ENCODE measurements at places on chromosomes 11 and 22.

- no peak for DNase-seq
Observed at GRCh38 chr11:118587952-118588351, 15.7 kb downstream of the ARCN1 start.

- no peak for DNase-seq
Observed at GRCh38 chr22:46688949-46689348, 49.1 kb downstream of the CERK start.

- no peak for DNase-seq
Observed at GRCh38 chr11:4991060-4991459, 3.6 kb upstream of the OR51L1 start.

DNA sequence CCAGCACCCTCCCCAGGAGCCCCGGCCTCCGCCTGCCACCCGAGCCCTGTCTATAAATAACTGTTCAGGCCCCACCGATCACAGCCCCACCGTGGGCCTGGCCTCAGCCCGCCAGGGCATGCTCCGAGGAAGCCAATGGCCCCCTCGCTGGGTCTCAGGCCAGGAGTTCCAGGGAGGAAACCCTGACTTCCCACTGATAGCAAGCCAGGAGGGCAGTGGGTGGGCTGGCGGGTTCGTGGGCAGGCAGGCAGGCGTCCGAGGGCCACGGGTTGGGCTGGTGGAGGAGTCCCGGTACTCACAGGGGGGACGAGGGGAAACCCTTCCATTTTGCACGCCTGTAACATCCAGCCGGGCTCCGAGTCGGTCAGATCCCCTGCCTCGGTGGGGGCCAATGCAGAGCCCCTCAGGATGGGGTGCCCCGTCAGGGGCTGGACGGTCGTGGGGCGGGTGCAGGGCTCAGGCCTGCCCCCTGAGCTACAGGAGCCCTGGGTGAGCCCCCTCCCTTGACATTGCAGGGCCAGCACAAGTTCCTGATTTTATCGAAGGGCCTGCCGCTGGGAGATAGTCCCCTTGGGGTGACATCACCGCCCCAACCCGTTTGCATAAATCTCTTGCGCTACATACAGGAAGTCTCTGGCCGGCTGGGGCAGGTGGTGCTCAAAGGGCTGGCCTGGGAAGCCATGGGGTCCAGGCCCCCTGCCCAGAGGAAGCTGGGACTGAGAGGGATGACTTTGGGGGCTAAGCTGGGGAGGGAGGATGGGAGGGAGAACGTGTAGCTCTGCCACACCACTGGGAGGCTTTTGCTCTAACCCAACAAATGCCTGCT, at the start of gene SPI1:
Gene SPI1, minus strand, starts transcription at position 538 of the 826 bp plus-strand sequence. Its CDS starts 194 bp downstream, at position 344.
- no peak for DNase-seq

- no peak for DNase-seq
Observed at GRCh38 chr11:65159012-65159411, 11.0 kb upstream of the SPDYC start.
